ENCODE measurements at places on chromosomes 16 and 17. TPM values are rescaled to one million over a fixed set of nuclear protein-coding genes. Genes with fewer than 3 reads are reported as not detected.
A peak's percentile ranks its signal among the peaks of the same experiment; 100 is the strongest.

DNA sequence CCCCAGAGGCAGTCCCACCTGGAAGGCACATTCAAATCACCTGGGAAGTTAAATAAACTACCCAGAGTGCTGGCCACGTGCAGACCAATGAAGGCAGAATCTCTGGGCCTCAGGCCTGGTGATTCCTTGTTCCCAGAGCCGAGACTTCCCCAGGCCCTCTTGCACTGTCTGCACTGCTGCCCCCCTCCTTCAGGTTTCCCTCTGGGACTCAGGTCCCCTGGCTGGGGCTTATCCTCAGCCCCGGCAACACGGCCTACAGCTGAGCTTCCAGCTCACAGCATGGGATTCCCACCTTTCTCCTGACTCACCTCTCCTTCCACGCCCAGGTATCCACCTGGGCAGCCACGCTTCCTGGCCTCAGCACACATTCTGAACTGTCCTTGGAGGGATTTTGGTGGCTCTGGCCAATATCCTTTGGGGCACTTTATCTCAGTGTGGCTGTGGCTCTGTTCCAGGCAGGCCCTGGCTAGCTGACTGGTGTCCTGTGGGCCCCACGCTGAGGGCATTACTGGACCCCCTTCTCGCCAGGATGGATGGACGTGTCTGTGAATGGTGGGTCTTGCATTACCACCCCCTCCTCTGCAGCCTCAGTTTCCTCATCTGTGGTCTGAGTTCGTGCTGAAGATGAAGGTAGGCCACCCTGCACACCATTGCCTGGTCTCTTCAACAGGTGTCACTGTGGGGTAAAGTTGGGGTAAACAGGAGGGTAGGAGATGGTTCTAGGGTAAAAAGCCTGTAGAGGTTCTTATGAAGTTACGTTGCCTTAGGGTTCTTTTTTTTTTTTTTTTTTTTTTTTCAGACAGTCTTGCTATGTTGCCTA, 165.7 kb downstream of the IRF8 start:
- no peak for DNase-seq
- peaks cover 32% of the 10 kb centered on the region for H3K27me3 ChIP-seq
- no peak overlapping the region for H3K27ac ChIP-seq
- no peaks in the 10 kb centered on the region for H3K36me3 ChIP-seq
- H3K4me3 ChIP-seq = no peak overlapping the region

GRCh38 chr17:65697661-65698060, 136.2 kb upstream of the AXIN2 start:
- no peak overlapping the region for H3K4me3 ChIP-seq
- H3K36me3 ChIP-seq = no peaks in the 10 kb centered on the region
- no peak overlapping the region for H3K27ac ChIP-seq
- H3K27me3 ChIP-seq = no peaks in the 10 kb centered on the region
- DNase-seq = no peak

- peaks cover 18% of the 10 kb centered on the region for H3K4me1 ChIP-seq
- no peak overlapping the region for H3K4me3 ChIP-seq
- H3K27ac ChIP-seq = no peak overlapping the region
- peaks cover 57% of the 10 kb centered on the region for H3K36me3 ChIP-seq
- no peaks in the 10 kb centered on the region for H3K27me3 ChIP-seq
- DNase-seq = no peak
Measured at GRCh38 chr16:81676883-81677737, 102.0 kb upstream of the PLCG2 start.

- no peaks in the 10 kb centered on the region for H3K27me3 ChIP-seq
- peaks cover 71% of the 10 kb centered on the region for H3K4me1 ChIP-seq
- no peak overlapping the region for H3K4me3 ChIP-seq
- peak overlapping the region; percentile 94 for H3K27ac ChIP-seq
Measured at GRCh38 chr16:525123-525519, 2.4 kb upstream of the CAPN15 start.

GRCh38 chr16:84650062-84650991, 2.0 kb downstream of the KLHL36 start:
- no peak overlapping the region for H3K27ac ChIP-seq
- H3K36me3 ChIP-seq = peaks cover 27% of the 10 kb centered on the region
- peaks cover 25% of the 10 kb centered on the region for H3K4me1 ChIP-seq
- no peak overlapping the region for H3K4me3 ChIP-seq
- DNase-seq = no peak

DNA sequence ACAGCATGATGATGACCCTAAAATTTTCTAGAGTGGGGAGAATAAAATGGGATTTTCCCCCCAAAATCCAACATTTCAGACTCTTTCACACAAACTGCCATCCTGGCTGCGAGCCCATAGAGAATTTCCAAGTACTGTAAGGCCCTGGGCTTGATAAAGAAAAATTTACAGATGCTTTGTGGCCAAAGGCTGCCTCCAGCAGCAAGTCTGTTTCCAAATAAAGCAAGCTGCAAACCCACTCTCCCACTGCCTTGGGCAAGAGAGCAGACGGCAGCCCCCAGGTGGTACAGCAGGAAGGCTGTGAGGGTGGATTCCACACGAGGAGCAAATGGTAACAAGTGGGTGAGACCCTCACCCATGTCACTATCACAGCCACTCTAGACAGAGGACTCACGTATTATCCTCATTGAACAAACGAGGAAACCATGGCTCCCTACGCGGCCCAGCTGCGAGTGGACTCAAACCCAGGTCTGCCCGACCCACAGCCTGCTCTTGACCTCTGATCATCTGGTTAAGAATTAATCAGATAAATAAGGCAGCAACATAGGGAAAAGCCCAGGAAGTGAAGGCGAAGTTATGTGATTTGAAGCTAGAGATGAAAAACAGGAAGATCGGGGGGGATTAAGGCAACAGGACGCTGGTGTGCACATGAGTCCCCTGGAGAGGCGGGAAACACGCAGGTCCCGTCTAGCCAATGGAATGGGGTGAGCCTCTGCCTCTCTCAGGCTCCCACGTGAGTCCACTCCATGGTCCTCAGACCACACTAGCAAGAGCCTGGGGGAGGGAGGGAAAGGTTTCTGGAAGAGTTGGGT, 37.4 kb downstream of the AXIN2 start:
- no peak overlapping the region for H3K27ac ChIP-seq
- no peak overlapping the region for H3K4me3 ChIP-seq
- H3K4me1 ChIP-seq = no peaks in the 10 kb centered on the region
- DNase-seq = no peak
- H3K27me3 ChIP-seq = no peaks in the 10 kb centered on the region

GRCh38 chr16:8655184-8655717, 19.2 kb upstream of the ABAT start:
- no peaks in the 10 kb centered on the region for H3K27me3 ChIP-seq
- no peaks in the 10 kb centered on the region for H3K36me3 ChIP-seq
- no peak for DNase-seq
- H3K4me3 ChIP-seq = no peak overlapping the region
- H3K27ac ChIP-seq = no peak overlapping the region
- H3K4me1 ChIP-seq = no peaks in the 10 kb centered on the region

DNA sequence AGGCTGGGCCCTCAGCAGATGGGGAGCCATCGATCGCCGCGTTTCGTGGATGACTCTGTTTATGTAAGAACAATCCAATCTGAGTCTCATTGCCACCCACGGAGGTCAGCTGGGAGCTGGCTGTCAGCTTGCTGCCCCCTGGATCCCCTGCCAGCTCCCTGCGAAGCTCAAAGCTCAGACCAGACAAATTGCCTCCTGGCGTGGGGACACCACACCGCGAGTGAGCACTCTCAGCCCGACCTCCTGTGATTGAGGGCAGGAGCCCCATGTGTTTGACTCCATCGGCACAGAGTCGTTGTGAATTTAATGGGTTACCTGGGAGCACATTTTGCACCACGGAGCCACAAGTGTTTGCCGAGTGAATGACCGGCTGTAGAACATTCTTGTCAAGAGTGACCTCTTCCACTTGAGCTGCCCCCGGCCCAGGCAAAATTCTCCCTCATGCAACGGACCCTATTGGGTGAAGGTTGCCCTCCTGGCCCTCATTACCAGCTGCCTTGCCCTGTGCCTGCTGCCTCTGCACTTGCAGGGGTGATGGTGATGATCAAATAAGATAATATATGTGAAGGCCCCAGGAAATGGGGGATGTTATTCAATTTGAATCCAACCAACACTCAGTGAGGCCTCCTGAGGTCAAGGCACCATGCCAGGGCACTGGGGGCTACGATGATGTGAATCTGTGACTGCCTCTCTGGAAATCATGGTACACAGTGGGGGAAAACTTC, 7.6 kb upstream of the GFAP start:
- H3K36me3 ChIP-seq = no peaks in the 10 kb centered on the region
- peaks cover 7% of the 10 kb centered on the region for H3K4me1 ChIP-seq
- no peak overlapping the region for H3K4me3 ChIP-seq
- H3K27ac ChIP-seq = no peak overlapping the region
- no peaks in the 10 kb centered on the region for H3K27me3 ChIP-seq

- DNase-seq = no peak
- H3K4me1 ChIP-seq = no peaks in the 10 kb centered on the region
- no peaks in the 10 kb centered on the region for H3K27me3 ChIP-seq
- no peak overlapping the region for H3K27ac ChIP-seq
Measured at GRCh38 chr16:59758848-59759247, 1024.7 kb upstream of the GOT2 start.

DNA sequence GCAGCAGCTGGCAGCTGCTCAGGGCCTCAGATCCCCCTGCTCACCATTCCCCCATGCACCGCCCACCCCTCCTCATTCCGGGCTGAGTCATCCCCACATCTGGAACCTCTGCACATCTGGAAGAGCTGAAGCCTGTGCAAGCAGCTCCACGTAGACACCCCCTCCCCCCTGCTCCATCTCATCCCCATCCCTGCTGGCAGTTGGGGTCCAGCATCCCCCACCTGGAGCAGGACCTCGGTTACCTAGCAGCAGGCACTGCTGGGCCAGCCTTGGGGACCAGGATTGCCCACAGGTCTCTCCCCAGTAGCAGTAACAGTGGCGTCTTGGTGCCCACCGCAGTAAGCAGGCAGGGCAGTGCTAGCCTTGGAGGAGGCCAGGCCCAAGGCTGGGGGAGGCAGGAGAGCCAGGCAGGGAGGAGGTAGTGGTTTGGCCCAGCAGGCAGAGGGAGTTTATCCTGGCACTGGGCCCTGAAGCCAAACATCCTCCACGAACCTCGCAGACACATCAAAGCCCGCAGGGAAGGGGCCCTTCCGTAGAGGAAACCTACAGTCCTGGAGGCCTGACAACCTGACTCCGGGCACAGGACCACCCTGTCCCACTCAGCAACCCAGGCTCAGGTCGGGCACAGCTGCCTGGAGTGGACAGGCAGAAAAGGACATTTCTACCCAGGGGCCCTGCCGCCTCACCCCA, 7.7 kb upstream of the TMEM92 start:
- H3K27me3 ChIP-seq = no peaks in the 10 kb centered on the region
- peak overlapping the region; percentile 33 for H3K27ac ChIP-seq
- H3K4me3 ChIP-seq = no peak overlapping the region
- peak; percentile 80 for DNase-seq
- H3K4me1 ChIP-seq = peaks cover 48% of the 10 kb centered on the region
- no peaks in the 10 kb centered on the region for H3K36me3 ChIP-seq

DNA sequence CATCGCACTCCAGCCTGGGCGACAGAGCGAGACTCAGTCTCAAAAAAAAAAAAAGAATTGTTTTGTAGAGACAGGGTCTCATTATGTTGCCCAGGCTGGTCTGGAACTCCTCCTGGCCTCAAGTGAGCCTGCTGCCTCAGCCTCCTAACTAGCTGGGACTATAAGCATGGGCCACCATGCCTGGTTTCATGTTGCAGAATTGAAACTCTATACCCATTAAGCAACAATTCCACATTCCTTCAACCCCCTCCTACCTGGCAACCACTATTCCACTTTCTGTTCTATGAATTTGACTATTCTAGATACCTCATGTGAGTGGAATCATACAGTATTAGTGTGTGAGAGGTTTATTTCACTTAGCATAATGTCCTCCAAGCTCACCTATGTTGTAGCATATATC, 24.5 kb downstream of the RNF135 start:
- H3K27ac ChIP-seq = no peak overlapping the region
- H3K27me3 ChIP-seq = no peaks in the 10 kb centered on the region
- no peaks in the 10 kb centered on the region for H3K4me1 ChIP-seq
- H3K4me3 ChIP-seq = no peak overlapping the region
- no peak for DNase-seq

- H3K4me3 ChIP-seq = no peak overlapping the region
- H3K27ac ChIP-seq = no peak overlapping the region
- peaks cover 20% of the 10 kb centered on the region for H3K36me3 ChIP-seq
- no peak for DNase-seq
Measured at GRCh38 chr16:66569827-66570405, 3.7 kb downstream of the CMTM1 start.

DNA sequence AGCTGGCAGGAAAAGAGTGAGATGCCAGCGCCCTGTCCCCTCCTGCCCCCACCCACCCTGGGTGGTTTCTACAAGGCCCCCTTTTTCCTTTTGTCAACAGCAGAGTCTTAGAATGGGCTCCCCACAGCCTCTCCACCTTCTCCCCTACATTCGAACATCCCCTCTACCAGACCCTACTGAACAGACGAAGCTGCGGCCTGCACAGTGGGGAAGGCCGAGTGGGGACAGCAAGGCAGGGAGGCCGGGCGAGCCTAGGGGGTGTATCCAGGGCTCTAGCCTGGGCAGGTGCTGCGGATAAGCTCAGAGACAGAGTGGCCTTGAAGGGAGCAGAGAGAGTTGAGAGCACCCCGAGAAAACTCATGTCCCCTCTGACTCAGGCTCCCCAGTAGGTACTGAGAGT, 7.4 kb downstream of the ZACN start:
- peaks cover 90% of the 10 kb centered on the region for H3K36me3 ChIP-seq
- no peak for DNase-seq
- no peaks in the 10 kb centered on the region for H3K27me3 ChIP-seq
- no peak overlapping the region for H3K4me3 ChIP-seq
- H3K4me1 ChIP-seq = no peaks in the 10 kb centered on the region

DNA sequence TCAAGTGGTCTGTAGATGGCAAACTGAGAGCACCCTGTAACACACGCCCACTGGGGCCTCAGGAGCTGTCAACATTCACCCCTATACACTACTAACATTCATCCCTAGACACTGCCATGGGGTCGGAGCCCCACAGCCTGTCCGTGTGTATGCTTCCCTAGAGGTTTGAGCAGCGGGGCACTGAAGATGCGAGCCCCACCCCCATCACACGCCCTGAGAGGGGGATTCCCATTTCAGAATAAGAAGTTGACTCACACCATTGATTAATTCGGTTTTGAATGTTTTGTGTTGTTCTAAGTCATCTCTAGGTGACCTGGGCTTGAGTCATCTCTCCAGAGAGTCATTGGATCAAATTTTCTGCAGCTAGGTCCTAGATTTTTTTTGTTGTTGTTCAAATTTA, 37.3 kb upstream of the MMD start:
- no peak for DNase-seq
- no peak overlapping the region for H3K27ac ChIP-seq
- no peak overlapping the region for H3K4me3 ChIP-seq
- H3K4me1 ChIP-seq = peaks cover 7% of the 10 kb centered on the region
- H3K36me3 ChIP-seq = no peaks in the 10 kb centered on the region

GRCh38 chr17:44559634-44560554, 2.6 kb downstream of the FZD2 start:
- no peak overlapping the region for H3K4me3 ChIP-seq
- peaks cover 20% of the 10 kb centered on the region for H3K4me1 ChIP-seq
- peaks cover 34% of the 10 kb centered on the region for H3K27me3 ChIP-seq
- no peak for DNase-seq
- H3K27ac ChIP-seq = no peak overlapping the region

- DNase-seq = no peak
- no peaks in the 10 kb centered on the region for H3K4me1 ChIP-seq
- no peak overlapping the region for H3K4me3 ChIP-seq
- peak overlapping the region; percentile 79 for H3K27ac ChIP-seq
- no peaks in the 10 kb centered on the region for H3K36me3 ChIP-seq
Measured at GRCh38 chr16:73864868-73865267, 431.7 kb upstream of the PSMD7 start.

The ITGB3 gene
- 0.76 TPM for total RNA-seq

The DDX42 gene
- total RNA-seq = 56.9 TPM

The GRB7 gene
- 49.4 TPM for total RNA-seq

The RBFOX1 gene
- total RNA-seq = not detected

The KRTAP3-1 gene
- 95.2 TPM for total RNA-seq

The HCRT gene
- total RNA-seq = not detected

The WSCD1 gene
- 0.76 TPM for total RNA-seq

The ALOX12B gene
- total RNA-seq = 91.4 TPM

The G6PC1 gene
- not detected for total RNA-seq

The KRT20 gene
- total RNA-seq = 0.60 TPM
